ENCODE measurements at places on chromosomes 6 and 20. TPM values are rescaled to one million over a fixed set of nuclear protein-coding genes. Genes with fewer than 3 reads are reported as not detected.

MOG gene
- not detected for total RNA-seq

CFAP61 gene
- total RNA-seq, result not detected

DDX43 gene
- 0.98 TPM for total RNA-seq

TCF21 gene
- not detected for total RNA-seq

GRCh38 chr20:1310071-1310470 lies 18.9 kb downstream of the SDCBP2 start:
- no peak for DNase-seq

GRCh38 chr20:1803061-1803931 lies 91.9 kb upstream of the SIRPA start:
- DNase-seq, result no peak

DNA sequence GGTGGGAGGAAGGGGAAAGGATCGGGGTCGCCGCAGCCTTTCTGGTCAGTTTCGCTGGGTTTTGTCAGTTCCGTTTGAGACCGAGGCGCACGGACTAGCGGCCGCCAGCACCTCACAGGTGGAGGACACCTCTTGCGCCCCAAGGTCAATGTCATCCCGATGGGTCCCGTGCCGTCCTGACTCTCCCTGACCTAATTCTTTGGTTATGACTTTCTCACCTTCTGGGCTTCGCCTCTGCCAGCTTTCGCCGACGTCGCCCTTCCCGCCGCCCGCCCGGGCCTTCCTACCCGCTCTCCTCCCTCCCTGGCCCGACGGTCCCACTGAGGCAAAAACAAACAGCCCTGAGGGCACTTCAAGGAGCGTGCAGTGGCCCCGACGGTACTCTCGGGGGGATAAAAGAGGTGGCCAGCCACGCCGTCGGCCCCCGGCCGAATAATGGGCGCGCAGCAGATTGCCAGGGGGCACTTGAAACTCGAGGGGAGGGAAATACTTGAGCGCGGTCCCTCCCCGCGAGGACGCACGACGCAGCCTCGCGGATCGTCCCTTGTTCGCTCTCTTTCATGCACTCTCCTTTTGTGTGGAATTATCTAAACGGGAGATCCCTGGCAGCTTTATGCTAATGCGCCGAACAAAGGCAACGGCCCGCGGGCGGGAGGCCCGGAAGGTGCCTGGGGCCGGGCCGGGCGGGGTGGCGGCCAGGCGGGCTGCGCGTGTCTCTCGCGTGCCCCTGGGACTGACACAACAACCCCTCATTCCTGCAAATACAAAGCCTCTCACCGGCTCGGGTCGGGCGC lies 3.9 kb upstream of the INSM1 start:
- no peak for DNase-seq

DNA sequence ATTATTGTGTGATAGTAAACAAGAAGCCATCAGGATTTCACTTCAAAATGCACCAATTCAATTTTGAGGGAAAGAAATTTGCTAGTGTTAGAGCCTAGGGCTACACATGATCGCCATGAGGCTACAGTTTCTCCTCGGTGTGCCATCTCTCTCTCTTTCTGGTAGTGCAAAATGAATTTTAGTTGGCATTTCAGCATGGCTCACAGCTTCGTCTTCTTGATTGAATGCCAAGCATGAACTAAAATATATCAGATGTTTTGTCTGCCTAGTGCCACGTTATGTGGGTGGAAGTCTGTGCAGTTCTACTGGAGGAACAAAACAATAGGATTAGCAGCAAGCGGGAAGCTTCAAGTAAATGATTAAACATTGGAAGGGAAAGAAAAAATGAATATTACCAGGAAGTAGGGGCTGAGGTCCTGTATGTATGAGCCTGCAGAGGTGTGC lies 6.8 kb upstream of the MRAP2 start:
- DNase-seq, result no peak
